ENCODE measurements at places on chromosomes 12 and 14. TPM values are rescaled to one million over a fixed set of nuclear protein-coding genes. Genes with fewer than 3 reads are reported as not detected.

RBP5 gene
- total RNA-seq = not detected

PRMT5 gene
- total RNA-seq = 39.7 TPM

RPGRIP1 gene
- total RNA-seq = not detected

UBE2N gene
- 31.7 TPM for total RNA-seq

ASPG gene
- total RNA-seq = not detected

OVCH1 gene
- not detected for total RNA-seq

LRRK2 gene
- total RNA-seq = 8.9 TPM

C1R gene
- 363 TPM for total RNA-seq

DPPA3 gene
- not detected for total RNA-seq

DCP1B gene
- 20.5 TPM for total RNA-seq

PTPRB gene
- 0.49 TPM for total RNA-seq

GLI1 gene
- 0.61 TPM for total RNA-seq

BRF1 gene
- 48.2 TPM for total RNA-seq

GPD1 gene
- total RNA-seq = under 0.01 TPM

RAD9B gene
- total RNA-seq = 0.97 TPM

RNF212B gene
- not detected for total RNA-seq

GPR65 gene
- total RNA-seq = 1.5 TPM

STON2 gene
- total RNA-seq = 162 TPM

LGR5 gene
- 1.1 TPM for total RNA-seq

FAIM2 gene
- 0.97 TPM for total RNA-seq

AMN gene
- total RNA-seq = 0.16 TPM

NRL gene
- total RNA-seq = 1.8 TPM

CPNE8 gene
- 13.1 TPM for total RNA-seq

RAPGEF3 gene
- 7.1 TPM for total RNA-seq

LRRIQ1 gene
- total RNA-seq = 1.1 TPM

AQP6 gene
- total RNA-seq = not detected

KCNJ8 gene
- total RNA-seq = 2.3 TPM

PARPBP gene
- 5.0 TPM for total RNA-seq

All from hair follicle dermal papilla cell (primary cell).